ENCODE measurements at places on chromosomes 2 and 18. TPM values are rescaled to one million over a fixed set of nuclear protein-coding genes. Genes with fewer than 3 reads are reported as not detected.

DNA sequence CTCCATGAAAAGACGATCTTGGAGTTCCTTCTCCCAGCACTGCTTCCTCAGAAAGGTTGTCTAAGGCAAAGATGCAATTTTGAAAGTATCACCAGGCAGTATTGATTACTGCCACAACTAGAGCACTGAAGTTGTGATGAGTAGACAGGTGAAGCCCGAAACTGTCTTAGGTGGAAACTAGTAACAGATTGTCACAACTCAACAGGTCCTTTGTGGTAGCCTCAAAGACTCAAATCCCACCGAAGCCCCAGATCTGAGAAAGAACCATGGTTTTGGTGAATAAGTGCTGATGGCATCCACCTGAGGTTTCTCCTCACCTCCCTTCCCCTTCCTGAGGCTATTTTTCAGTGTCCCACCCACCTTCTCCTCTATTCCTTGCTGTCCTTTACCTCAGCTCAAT is 248.0 kb downstream of the DSEL start:
- no peak overlapping the region for H3K4me3 ChIP-seq
- no peak for DNase-seq
- H3K27ac ChIP-seq: no peak overlapping the region
- H3K4me1 ChIP-seq: peaks cover 9% of the 10 kb centered on the region

DNA sequence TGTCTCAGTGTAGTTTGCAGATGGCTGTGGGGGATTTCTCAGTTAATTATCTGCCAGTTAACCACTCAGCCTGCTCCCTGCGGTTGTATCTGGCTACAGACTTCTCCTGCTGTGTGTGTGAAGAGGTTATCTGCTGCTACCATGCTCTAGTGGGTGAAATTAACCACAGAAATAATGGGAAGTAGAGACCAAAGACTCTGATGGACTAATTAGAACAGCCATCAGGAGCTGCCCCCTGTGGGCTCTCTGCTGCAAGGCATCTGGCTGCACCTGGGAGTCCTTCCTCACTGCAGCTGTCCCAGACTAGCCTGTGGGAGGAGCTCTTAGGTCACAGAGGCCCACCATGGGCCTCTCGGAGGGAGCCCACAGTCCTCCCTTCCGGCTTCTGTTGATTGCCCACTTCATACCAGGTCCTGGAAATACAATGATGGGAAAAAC is 66.6 kb downstream of the CTIF start:
- H3K27ac ChIP-seq: no peak overlapping the region
- H3K27me3 ChIP-seq: no peaks in the 10 kb centered on the region
- no peaks in the 10 kb centered on the region for H3K4me1 ChIP-seq
- H3K4me3 ChIP-seq: no peak overlapping the region

The ICA1L gene
- total RNA-seq: 1.0 TPM

GRCh38 chr2:141260911-141261310 is 869.9 kb downstream of the LRP1B start:
- H3K4me3 ChIP-seq: no peak overlapping the region
- H3K27me3 ChIP-seq: no peaks in the 10 kb centered on the region
- H3K36me3 ChIP-seq: no peaks in the 10 kb centered on the region

- no peak overlapping the region for H3K27ac ChIP-seq
- H3K4me1 ChIP-seq: peaks cover 14% of the 10 kb centered on the region
Measured at GRCh38 chr18:9868857-9869714, 16.7 kb upstream of the TXNDC2 start.

The C2orf80 gene
- total RNA-seq: not detected

The GNLY gene
- total RNA-seq: 1.6 TPM

- no peaks in the 10 kb centered on the region for H3K27me3 ChIP-seq
- H3K4me1 ChIP-seq: peaks cover 46% of the 10 kb centered on the region
- peak within 1 kb of the TSS; percentile 94 for H3K27ac ChIP-seq
- no peaks in the 10 kb centered on the region for H3K36me3 ChIP-seq
Measured at GRCh38 chr2:121649149-121649595, at the start of gene CLASP1. TSS of gene CLASP1 (minus strand) at chr2:121649462. CDS start at chr2:121605895, 43,567 bp downstream.

GRCh38 chr18:74739926-74740325 is 142.3 kb downstream of the ZNF407 start:
- H3K36me3 ChIP-seq: no peaks in the 10 kb centered on the region
- no peaks in the 10 kb centered on the region for H3K27me3 ChIP-seq
- no peak overlapping the region for H3K27ac ChIP-seq
- no peak for DNase-seq
- H3K4me1 ChIP-seq: no peaks in the 10 kb centered on the region

DNA sequence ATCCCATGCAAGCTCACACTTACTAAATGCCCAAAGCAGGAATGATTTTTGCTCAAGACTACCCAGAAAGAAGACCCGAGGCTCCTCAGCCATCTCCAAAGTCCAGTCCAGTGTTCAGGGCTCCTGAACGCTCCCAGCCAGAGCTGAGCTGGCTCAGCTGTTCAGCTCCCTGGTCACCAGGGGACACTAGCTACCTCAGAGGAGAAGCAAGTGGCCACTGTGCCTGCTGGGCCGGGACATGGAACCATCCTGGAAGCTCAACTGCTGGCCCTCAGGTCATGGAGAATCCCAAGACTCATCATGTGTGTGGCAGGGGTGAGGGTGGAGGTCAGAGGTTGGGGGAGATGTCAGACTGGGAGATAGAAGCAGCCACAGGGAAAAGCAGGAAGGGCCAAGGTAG is 89.0 kb downstream of the GALNT14 start:
- no peaks in the 10 kb centered on the region for H3K36me3 ChIP-seq
- no peaks in the 10 kb centered on the region for H3K27me3 ChIP-seq
- DNase-seq: peak; percentile 49
- H3K4me1 ChIP-seq: no peaks in the 10 kb centered on the region
- H3K4me3 ChIP-seq: no peak overlapping the region

DNA sequence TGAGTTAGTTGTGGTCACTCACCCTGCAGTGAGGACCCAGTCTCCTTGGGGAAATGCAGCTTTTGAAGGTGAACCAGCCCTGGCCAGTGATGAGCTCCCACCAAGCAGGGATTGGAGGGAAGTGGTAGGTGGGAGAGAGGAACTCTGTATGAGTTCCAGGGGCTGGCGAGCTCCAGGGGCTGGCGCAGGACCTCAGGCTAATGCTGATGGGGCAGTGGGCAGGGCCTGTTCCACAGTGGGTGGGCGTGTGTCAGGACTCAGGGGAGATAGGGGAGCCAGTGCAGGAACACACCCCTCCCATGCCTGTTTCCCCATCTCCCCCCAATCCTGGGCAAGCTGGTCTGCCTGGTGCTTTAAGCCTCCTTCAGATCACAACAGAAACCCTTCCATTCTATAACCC is 208.4 kb downstream of the DYSF start:
- no peak overlapping the region for H3K27ac ChIP-seq
- H3K36me3 ChIP-seq: no peaks in the 10 kb centered on the region
- H3K27me3 ChIP-seq: no peaks in the 10 kb centered on the region
- H3K4me1 ChIP-seq: no peaks in the 10 kb centered on the region
- no peak for DNase-seq

DNA sequence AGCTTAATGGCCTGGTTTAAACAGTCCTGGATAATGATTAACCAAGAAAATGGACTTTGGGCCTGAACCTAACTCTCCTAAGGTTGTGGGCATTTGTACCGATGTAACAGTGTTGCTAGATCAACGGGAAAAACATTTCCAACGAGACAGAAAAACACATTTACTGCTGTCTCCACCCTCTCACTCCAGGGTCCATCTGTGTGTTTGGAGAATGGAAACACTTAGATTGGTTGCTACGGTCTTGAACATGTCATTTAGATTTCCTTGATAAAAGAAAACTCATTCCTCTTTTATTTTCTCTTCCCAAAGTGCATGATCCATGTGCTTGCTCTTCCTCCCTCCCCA is 88.0 kb downstream of the SOCS6 start:
- no peaks in the 10 kb centered on the region for H3K36me3 ChIP-seq
- H3K4me3 ChIP-seq: no peak overlapping the region
- no peak overlapping the region for H3K27ac ChIP-seq
- DNase-seq: no peak
- no peaks in the 10 kb centered on the region for H3K27me3 ChIP-seq

The CREG2 gene
- total RNA-seq: not detected

The SCN7A gene
- total RNA-seq: 3.1 TPM

GRCh38 chr2:101610750-101611315 is 86.7 kb upstream of the MAP4K4 start:
- H3K4me3 ChIP-seq: no peak overlapping the region
- no peak overlapping the region for H3K27ac ChIP-seq
- DNase-seq: no peak
- no peaks in the 10 kb centered on the region for H3K27me3 ChIP-seq
- H3K4me1 ChIP-seq: no peaks in the 10 kb centered on the region

- no peak overlapping the region for H3K27ac ChIP-seq
- no peaks in the 10 kb centered on the region for H3K36me3 ChIP-seq
- no peak for DNase-seq
- no peaks in the 10 kb centered on the region for H3K27me3 ChIP-seq
Measured at GRCh38 chr2:217160103-217160743, 300.4 kb upstream of the TNP1 start.

The SERPINB2 gene
- total RNA-seq: 190 TPM

- H3K27me3 ChIP-seq: no peaks in the 10 kb centered on the region
- H3K36me3 ChIP-seq: no peaks in the 10 kb centered on the region
- H3K4me3 ChIP-seq: no peak overlapping the region
- DNase-seq: no peak
Measured at GRCh38 chr2:128714285-128714684, 395.6 kb upstream of the HS6ST1 start.

DNA sequence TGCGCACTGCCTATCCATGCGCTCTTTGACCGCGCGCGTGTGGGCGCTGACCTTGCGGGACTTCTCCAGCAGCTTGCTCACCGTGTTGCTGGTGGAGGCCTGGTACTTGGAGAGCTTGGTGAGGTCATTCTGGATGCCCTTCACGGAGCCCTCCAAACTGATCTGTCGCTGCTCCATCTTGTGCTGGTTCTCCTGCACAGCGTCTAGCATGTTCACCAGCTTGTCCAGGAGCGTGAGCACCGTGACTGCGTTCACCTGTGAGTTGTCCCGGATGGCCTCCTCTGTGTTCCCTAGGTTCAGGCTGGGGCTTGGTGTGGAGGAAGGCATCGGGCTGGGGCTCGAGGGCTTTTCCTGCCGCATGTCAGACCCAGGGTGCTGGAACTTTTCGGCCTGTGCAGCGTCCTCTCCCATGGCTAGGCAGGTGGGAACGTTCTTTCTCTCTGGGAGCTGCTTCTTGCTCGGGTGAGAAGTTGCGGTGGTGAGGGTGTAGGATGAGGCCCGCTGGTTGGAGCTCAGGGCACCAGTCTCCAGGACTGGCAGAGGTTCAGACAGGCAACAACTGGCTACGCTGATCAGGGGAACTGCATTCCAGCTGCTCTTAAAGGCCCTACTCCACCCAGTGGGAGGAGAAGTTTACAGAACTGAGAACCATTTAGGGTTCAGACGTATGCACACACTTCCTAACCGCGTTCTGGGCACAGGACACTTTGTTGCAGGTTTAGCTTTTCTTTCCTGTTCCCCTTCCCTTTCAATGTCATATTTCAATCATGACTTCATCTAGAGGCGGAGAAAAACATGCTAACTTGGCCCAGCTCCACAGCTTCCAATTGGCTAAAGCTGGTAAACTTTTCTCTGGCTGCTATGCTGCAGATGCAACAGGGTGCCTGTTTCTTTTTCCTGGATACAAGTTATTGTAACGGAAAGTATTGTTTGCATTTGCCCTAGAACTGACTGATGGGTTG is at the start of gene CAVIN2:
CAVIN2 (minus strand) TSS at position 574 of the 962 bp plus-strand sequence; CDS start at position 411, 163 bp downstream.
- H3K4me1 ChIP-seq: peaks cover 28% of the 10 kb centered on the region
- H3K36me3 ChIP-seq: no peaks in the 10 kb centered on the region
- H3K27ac ChIP-seq: peak within 1 kb of the TSS; percentile 68
- peak; percentile 79 for DNase-seq

- H3K4me1 ChIP-seq: peaks cover 62% of the 10 kb centered on the region
- no peak for DNase-seq
- no peaks in the 10 kb centered on the region for H3K36me3 ChIP-seq
Measured at GRCh38 chr2:29065068-29065811, 9.1 kb downstream of the PCARE start.

DNA sequence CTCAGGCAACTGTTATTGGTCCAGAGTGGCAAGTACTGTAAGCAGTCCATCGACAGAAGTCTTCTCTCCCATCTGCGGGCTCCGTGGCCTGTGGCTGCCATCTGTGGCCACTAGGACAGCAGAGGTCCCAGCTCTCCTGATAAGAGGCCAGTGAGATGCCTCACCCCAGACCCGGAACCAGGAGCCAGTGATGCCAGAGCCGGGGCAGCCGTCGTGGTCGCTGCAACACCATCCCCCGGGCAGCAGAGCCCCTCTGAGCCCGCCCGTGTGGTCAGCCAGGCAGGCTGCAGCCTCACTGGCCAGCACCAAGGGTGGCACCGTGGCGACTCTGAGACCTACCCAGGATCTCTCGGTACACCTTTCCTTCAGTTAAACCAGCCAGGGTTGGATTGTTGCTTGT is 8.7 kb downstream of the GPR148 start:
- H3K27ac ChIP-seq: no peak overlapping the region
- DNase-seq: no peak
- H3K4me3 ChIP-seq: no peak overlapping the region
- no peaks in the 10 kb centered on the region for H3K4me1 ChIP-seq
- peaks cover 19% of the 10 kb centered on the region for H3K27me3 ChIP-seq
